ENCODE measurements at places on chromosomes 7 and 10. TPM values are rescaled to one million over a fixed set of nuclear protein-coding genes. Genes with fewer than 3 reads are reported as not detected.
A peak's percentile ranks its signal among the peaks of the same experiment; 100 is the strongest.

GRCh38 chr7:140053812-140054539, 8.8 kb downstream of the PARP12 start:
- H3K27me3 ChIP-seq = no peaks in the 10 kb centered on the region
- peaks cover 15% of the 10 kb centered on the region for H3K36me3 ChIP-seq
- DNase-seq = no peak
- no peak overlapping the region for H3K4me3 ChIP-seq

DNA sequence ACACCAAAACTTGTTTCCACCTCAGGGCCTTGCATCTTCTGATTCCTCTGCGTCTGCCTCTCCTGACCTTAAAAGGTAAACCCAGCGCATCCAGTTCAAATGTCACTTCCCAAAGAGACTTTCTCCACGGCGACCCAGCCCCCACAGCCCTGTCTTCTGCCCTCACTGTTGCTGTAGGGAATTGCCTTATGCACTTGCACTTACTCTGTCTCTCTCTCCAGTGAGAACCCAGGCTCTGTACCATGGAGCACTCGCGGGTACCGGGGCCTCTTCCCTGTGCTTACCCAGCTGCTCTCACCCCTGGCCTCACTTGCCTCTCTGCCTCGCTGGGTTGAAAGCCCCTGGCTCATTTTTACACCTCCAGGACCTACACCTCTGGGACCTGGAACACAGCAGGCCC, 48.4 kb downstream of the AOC1 start:
- no peak overlapping the region for H3K4me3 ChIP-seq
- no peaks in the 10 kb centered on the region for H3K36me3 ChIP-seq
- DNase-seq = no peak
- no peak overlapping the region for H3K27ac ChIP-seq

DNA sequence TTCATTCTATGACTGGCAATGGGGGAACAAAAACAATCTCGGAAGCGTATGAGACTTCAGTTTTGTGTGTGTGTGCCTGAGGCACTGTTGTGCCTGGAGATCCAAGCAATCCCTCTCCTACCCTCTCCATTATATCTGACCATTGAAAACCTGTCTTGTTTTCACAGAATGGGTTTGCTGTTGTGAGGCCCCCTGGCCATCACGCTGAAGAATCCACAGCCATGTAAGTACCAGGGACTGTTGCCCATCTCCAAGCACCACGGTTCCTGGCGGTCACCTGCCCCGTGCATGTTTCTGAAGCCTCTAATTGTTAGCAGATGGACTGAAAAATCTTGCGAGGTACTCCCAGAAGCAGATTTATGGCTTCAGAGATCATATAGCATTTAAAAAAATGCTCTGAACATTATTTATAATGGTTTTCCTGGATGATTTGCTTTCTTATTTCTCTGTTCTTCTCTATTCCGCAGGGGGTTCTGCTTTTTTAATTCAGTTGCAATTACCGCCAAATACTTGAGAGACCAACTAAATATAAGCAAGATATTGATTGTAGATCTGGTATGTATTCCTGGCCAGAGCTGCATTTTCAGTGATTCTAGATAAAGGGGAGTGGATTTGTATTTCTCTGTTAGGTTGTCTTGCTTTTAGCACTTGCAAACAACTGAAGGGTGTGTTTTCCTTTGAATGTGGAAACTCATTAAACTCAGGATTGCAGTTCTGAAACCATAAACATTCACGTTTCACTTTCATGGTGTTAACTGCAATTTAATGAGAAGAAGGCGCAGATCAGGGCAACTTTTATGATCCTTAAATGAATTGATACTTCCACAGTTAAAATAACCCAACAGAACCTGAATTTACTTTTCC, 288.2 kb downstream of the TWIST1 start:
- DNase-seq = no peak
- H3K27ac ChIP-seq = no peak overlapping the region
- no peaks in the 10 kb centered on the region for H3K4me1 ChIP-seq
- no peaks in the 10 kb centered on the region for H3K36me3 ChIP-seq
- no peaks in the 10 kb centered on the region for H3K27me3 ChIP-seq
- no peak overlapping the region for H3K4me3 ChIP-seq

DNA sequence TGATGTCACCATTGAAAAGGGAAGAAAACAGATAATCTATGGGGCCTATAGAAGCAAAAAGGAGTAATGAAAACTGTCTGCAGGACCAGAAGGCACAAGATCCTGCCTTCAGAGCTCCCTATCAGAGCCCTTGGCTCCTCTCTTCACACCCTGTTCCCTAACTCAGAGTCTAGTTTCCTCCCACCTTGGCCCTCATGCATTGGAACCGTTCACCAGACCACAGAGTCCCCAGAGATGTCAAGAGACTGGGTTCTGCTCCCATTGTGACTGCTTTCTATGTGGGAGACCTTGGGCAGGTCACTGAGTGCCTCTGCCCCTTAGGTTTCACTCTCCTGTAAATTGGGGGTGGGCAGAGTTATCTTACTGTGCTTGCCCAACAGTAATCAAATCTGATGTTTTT, 80.1 kb upstream of the RPA3 start:
- peaks cover 22% of the 10 kb centered on the region for H3K36me3 ChIP-seq
- DNase-seq = no peak
- no peaks in the 10 kb centered on the region for H3K27me3 ChIP-seq
- no peak overlapping the region for H3K4me3 ChIP-seq

DNA sequence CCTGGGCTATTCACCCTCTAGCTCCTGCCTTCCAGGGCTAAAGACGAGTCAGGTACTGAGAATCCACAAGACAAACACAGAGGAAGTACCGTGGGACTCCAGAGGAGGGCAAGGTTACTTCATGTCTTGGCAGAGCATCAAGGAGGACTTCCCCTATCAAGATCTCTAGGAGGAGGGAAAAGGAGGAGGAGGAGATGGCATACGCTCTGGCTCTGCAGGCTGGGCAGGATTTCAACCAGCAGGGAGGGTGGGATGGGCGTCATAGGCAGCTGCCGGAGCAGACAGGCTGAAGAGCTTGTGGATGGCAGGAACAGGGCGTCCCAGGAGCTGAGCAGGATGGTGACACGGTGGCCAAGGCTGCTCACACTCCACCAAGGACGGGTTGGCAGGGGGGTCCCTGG, 21.3 kb downstream of the MDH2 start:
- peaks cover 10% of the 10 kb centered on the region for H3K4me1 ChIP-seq
- peaks cover 24% of the 10 kb centered on the region for H3K36me3 ChIP-seq
- DNase-seq = no peak
- no peak overlapping the region for H3K4me3 ChIP-seq

- DNase-seq = peak; percentile 22
- peaks cover 36% of the 10 kb centered on the region for H3K4me1 ChIP-seq
- H3K27ac ChIP-seq = no peak within 1 kb of the TSS
- no peak within 1 kb of the TSS for H3K4me3 ChIP-seq
- no peaks in the 10 kb centered on the region for H3K36me3 ChIP-seq
These were observed at the start of gene ADIRF for GRCh38 chr10:86968271-86968993. Gene ADIRF (plus strand): TSS chr10:86968482. CDS start chr10:86968545, 63 bp downstream.

DNA sequence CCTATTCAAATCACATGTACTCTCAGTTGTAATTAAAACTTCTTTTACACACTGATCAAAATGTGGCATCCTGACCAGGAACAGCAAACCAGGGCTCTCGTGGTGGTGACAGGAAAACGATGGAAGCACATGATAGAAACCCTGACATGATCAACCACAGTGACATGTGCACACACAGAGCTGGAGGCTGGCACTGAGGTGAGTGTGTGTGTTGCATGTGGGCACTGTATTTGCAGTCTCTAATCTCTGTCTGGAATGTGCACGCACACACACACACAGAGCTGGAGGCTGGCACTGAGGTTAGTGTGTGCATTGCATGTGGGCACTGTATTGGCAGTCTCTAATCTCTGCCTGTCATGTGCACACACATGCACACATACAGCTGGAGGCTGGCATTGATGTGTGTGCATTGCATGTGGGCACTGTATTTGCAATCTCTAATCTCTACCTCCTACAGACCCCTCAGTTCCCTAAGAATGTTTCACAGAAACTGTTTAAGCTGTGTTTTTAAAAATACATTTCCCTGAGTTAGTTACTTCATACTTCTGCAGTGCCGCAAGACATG, 406.9 kb downstream of the SFMBT2 start:
- H3K27ac ChIP-seq = no peak overlapping the region
- H3K27me3 ChIP-seq = peaks cover 4% of the 10 kb centered on the region
- no peak for DNase-seq
- no peaks in the 10 kb centered on the region for H3K4me1 ChIP-seq
- no peak overlapping the region for H3K4me3 ChIP-seq

DNA sequence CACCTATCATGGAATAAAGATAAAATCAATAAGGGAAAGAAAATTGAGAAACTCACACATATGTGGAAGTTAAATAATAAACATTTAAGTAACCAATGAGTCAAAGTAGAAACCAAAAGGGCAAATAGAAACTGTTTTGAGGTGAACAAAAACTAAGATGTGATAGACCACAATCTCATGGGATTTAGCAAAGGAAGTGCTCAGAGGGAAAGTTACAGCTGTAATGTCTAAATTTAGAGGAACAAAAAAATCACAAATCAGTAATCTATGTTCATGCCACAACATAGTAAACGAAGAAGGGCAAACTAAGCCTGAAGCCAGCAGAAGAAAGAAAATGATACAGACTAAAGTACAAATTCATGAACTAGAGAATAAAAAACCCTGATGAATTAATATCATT, 16.3 kb downstream of the CYP3A4 start:
- H3K27me3 ChIP-seq = peaks cover 26% of the 10 kb centered on the region
- no peak overlapping the region for H3K27ac ChIP-seq
- DNase-seq = no peak
- H3K4me3 ChIP-seq = no peak overlapping the region
- H3K36me3 ChIP-seq = no peaks in the 10 kb centered on the region

GRCh38 chr10:74293686-74294371, 142.8 kb downstream of the ADK start:
- no peak overlapping the region for H3K4me3 ChIP-seq
- no peak for DNase-seq
- peaks cover 14% of the 10 kb centered on the region for H3K4me1 ChIP-seq
- no peaks in the 10 kb centered on the region for H3K27me3 ChIP-seq
- peaks cover 4% of the 10 kb centered on the region for H3K36me3 ChIP-seq

- peaks cover 9% of the 10 kb centered on the region for H3K27me3 ChIP-seq
- no peak overlapping the region for H3K27ac ChIP-seq
- peak overlapping the region; percentile 11 for H3K4me3 ChIP-seq
- peak; percentile 58 for DNase-seq
- no peaks in the 10 kb centered on the region for H3K36me3 ChIP-seq
These were observed 450.2 kb upstream of the GALNT17 start for GRCh38 chr7:70681469-70682350.

DNA sequence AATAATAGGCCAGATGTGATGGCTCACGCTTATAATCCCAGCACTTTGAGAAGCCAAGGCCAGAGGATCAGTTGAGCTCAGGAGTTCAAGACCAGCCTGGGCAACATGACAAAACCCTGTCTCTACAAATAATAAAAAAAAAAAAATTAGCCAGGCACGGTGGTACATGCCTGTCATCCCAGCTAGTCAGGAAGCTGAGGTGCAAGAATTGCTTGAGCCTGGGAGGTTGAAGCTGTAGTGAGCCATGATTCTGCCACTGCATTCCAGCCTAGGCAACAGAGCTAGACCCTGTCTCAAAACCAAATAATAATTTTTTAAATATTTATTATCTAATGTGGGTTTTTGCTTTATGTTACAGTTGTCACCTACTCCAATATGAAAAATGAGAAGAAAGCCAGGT, 178.9 kb downstream of the ADK start:
- no peak overlapping the region for H3K4me3 ChIP-seq
- H3K4me1 ChIP-seq = peaks cover 2% of the 10 kb centered on the region
- H3K36me3 ChIP-seq = peaks cover 13% of the 10 kb centered on the region
- H3K27ac ChIP-seq = no peak overlapping the region

DNA sequence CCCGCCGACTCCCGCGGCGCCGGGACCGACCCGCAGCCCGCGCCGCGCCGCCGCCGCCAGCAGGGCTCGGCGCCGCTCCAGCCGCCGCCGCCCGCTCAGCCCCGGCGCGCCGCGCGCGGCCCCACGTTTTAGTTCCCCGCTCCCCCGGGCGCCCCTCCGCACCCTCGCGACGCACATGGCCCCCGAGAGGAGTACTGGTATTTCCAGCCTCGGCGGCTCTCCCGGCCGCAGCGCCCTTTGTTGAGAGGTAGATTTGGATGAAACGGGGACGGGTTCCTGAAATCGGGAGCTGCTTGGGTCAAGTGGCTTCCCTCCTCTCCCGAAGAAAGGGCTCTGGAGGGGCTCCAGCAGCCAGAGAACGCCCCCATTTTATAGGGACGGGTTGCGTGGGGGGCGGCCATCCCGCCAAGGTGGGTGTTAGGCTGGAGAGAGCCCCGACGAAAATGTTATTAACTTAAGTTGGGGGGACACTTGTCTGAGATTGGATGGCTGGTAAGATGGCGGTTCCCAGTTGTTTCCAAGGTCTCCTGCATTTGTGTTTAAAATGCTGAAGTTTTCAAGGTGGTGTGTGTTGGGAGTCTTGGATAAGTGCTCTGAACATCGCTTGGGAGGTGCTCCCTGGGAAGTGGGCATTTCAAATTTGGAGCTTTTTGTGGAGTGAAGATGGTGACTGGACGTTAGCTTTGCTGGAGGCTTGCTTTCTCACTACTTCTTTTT, 1.2 kb downstream of the BMI1 start:
- H3K36me3 ChIP-seq = peaks cover 17% of the 10 kb centered on the region
- peaks cover 23% of the 10 kb centered on the region for H3K27me3 ChIP-seq
- DNase-seq = peak; percentile 38

The FBH1 gene
- total RNA-seq = 56.2 TPM

The SLC26A3 gene
- not detected for total RNA-seq

The RPA3 gene
- 181 TPM for total RNA-seq

The PARD3 gene
- total RNA-seq = 2.2 TPM

The HOXA6 gene
- total RNA-seq = not detected

Data from activated CD4-positive, alpha-beta T cell treated with anti-CD3 and anti-CD28 coated beads for 36 hours (primary cell).